ENCODE measurements at places on chromosomes 12 and 14.

DNA sequence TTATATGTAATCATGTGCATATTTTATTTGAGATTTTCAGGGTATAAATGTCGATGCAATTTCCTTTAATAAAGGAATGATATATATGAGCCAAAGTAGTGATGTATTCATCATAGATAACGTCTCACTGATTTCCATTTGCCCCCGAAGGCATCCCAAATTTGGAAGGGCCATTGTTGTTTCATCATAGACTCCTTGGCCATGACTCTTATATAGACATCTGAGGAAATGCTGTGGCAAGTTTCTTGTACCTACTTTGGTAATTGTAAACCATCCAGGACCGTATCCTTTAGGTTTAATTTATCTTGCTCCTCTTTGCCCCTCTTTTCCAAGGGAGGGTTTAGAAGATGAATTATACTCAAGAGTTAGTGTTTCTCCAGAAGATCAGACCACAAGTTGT is 84.7 kb downstream of the SAMD4A start:
- DNase-seq = no peak

GRCh38 chr12:104974626-104975290 is 11.4 kb upstream of the NOPCHAP1 start:
- DNase-seq = no peak

DNA sequence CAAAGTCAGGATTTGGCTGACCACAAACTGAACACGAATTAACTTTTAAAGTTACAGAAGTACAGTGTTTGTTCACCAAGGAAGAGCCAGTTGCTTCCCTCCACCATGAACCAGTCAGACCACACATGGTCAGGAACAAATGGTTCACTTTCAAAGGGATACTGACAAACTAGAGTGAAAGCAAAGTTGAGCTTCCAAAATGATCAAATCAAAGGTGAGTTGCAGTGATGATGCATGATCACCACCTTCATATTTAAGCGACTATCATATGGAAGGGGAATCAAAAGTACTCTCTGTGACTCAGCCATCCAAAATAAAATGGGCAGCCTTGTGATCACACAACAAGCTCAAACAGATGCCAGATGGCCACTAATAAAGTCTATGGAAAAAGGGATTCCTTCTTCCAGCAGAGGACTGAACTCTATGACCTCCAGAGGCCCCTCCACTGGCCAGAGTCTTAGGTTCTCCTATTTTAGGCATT is 13.1 kb downstream of the NT5DC3 start:
- DNase-seq = no peak

DNA sequence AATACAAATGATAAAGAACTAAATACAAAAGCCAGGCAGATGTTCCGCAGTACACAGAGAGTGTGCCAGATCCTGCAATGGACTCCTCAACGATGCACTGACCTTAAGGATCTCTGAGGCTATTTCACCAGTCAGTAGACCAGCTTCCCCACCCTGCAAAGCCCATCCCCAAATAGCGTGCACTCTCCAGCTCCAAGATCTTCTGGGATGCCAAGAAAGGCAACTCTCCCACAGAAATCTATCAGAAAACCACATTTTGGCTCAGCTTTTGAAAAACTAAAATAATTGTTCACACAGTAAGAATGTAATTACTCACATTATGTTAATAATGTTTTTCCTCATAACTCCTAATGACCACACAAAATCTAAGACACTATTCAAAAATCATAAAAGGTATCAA is 90.4 kb downstream of the PPP2R5E start:
- DNase-seq = no peak

- DNase-seq = no peak
These were observed 42.2 kb downstream of the ZCRB1 start for GRCh38 chr12:42283739-42284138.

DNA sequence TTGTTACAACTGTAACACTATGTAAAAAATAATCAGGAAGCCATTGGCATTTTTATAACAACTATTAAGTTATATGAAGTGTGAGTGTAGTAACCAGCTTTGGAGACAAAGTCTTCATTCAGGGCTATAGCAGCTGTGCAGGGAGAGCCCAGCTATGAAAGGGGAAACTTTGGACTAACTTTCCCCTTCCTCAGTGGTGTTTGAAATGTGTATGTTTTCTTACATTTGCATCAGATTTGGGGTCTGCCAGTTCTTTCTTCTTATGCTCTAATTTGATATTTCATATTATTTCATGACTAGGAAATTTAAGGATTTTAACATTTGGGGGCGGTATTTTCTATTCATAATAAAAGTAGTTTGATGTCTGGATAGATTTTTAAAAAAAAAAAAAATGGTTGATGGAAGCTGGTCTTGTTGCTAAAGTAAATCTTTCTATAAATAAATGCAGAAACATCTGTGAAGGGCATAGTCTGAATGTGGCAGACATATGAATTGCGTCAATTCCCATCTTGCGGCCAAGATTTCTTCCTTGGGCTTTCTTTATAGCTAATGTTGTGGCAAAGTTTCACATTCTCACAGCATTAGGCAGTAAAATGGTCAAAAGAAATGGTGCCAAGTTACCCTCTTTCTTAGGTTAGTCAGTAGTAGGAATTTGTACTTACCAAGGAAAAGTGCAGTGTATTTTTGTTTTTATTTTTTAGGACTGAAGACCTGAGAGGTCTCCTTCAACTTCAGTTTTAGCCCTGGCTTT is 35.6 kb downstream of the RASSF8 start:
- no peak for DNase-seq

- no peak for DNase-seq
These were observed 166.4 kb upstream of the LMNTD1 start for GRCh38 chr12:25719505-25719904.

- no peak for DNase-seq
These were observed 392.0 kb downstream of the RPL10L start for GRCh38 chr14:46259536-46259935.

GRCh38 chr14:100488057-100488456 is 99.2 kb downstream of the BEGAIN start:
- no peak for DNase-seq

- DNase-seq = no peak
These were observed 45.7 kb upstream of the ATP2A2 start for GRCh38 chr12:110235383-110235782.

- no peak for DNase-seq
These were observed 301.6 kb upstream of the SLC16A7 start for GRCh38 chr12:59294221-59294620.

GRCh38 chr12:70747445-70748260 is 110.4 kb upstream of the PTPRB start:
- no peak for DNase-seq

- DNase-seq = no peak
These were observed 16.8 kb upstream of the KRT8 start for GRCh38 chr12:52921488-52922165.

GRCh38 chr12:7100239-7100638 is 8.0 kb upstream of the C1R start:
- DNase-seq = no peak

DNA sequence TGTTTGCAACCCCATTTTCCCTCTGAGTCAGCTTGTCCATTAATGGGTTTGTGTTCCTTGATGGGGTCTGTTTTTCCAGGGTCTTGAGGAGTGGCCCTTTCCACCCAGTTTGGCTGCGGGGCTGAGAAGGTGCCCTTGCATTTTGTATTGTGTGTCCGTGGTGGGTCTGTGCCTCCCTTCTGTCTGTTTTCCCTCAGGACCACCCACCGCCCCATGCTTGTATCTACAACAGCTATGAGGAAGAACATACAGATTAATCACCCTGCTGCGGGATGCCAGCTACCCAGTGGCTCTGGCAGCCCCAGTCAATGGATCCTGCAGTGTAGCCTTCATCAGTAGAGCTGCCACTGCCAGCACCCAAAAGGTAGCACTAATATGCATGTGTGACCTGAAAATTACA is 235.7 kb downstream of the CACNA1C start:
- no peak for DNase-seq

DNA sequence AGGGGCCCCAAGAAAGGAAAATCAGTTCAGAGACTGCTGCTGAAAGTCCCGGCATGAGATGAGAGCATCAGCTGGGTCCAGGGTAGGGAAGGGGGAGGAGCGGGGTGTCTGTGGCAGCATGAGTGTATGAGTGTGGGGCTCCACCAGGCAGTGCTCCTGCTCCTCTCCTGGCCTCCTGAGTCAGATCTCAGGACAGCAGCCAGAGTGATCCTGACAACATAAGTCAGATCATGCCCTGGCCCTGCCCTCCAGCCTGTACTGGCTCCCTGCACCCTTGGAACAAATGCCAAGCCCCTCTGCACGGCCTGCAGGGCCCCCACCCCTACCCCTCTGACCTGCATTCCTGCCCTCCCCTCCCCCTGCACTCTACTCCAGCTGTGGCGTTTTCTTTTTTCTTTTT is 24.2 kb upstream of the LRP1-AS start:
- no peak for DNase-seq

DNA sequence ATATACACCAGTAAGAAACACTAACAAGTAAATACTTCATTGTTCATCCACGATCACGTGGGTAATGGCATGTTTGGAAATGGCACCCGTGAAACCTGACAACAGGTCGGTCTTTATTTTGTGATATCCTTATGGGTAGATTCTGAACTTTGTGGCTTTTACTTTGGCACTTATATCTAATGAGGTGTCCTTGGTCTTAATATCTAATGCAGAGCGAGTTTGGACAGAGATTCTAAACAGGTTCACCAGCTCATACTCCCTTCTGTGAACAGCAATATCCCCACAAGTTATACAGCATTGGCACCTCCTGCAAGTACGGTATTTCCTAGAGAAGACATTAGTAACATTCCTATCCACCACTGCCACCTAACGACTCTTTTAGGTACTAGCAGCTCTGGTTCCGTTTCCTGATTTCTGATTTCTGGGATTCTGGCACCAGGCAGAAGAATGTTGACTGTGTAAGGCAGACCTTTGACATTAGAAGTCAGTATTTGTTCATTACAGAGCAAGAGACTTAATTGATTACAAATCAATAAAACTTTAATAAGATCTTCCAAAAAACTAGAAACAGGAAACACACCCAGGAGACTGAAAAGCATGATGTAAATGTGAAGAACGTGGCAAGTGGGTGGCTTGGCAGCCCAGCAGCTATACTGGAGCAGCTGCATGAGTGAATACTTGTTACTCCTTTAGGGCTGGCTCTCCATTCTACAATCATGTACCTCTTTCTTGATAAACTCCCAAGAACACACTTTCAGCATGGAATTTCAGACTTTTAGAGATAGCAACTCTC is 2.5 kb downstream of the ANG start:
- DNase-seq = no peak

GRCh38 chr12:25186038-25186787 is 8.7 kb downstream of the DNAI7 start:
- DNase-seq = no peak

DNA sequence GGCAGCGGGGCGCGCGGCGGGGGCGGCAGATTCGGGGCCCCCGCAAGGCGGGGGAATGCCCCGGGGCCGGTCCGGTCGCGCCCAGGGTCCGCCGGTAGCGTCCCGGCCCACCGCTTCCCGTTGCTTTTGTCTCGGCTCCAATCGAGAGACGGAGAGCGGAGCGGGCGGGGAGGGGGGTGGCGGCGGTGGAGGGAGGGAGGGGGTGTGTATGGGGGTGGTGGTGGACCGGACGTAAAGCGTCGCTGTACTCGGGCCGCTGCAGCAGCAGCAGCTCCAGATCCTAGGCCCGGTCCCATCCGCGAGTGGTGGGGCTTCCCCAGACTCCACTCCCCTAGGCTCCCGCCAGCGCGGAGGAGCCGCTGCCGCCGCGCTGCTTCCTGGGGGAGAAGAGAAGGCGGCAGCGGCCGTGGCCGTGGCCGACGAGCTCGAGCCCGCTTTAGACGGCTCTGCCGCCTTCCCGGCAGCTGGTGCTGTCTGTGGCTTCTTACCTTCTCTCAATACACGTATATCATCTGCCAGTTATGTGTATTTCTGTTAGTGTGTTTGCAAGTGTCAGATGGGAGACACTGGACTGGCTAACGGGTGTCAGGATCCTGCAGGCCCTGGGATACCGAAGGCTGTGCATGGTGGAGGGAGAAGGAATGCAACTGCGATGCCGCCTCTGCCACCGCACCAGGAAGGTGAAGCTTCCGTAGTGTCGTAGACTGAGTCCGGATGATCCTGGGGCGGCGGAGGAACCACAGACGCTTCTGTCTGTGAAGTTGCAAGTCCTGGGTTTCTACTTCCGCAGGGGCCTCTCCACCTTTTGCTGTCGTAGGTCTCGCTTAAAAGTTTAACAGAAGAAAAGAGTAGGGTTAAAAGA is 508 bp downstream of the CNOT2 start:
- DNase-seq = peak; percentile 63

GRCh38 chr12:13194401-13195110 is 2.0 kb upstream of the EMP1 start:
- DNase-seq = no peak

GRCh38 chr14:66624336-66624937 is 116.5 kb downstream of the GPHN start:
- no peak for DNase-seq

GRCh38 chr12:29110506-29111442 is 38.3 kb upstream of the FAR2 start:
- DNase-seq = no peak

GRCh38 chr12:25063873-25064628 is 115.2 kb upstream of the BCAT1 start:
- DNase-seq = no peak

- no peak for DNase-seq
These were observed 112.0 kb downstream of the TSPAN8 start for GRCh38 chr12:71045781-71046180.

- no peak for DNase-seq
These were observed 123.3 kb downstream of the KCNA5 start for GRCh38 chr12:5166976-5167375.

GRCh38 chr12:57815177-57816000 is 3.1 kb downstream of the AVIL start:
- no peak for DNase-seq

GRCh38 chr12:52524898-52525591 is 4.9 kb upstream of the KRT5 start:
- no peak for DNase-seq

- no peak for DNase-seq
These were observed 18.7 kb downstream of the HVCN1 start for GRCh38 chr12:110670161-110670701.

- DNase-seq = peak; percentile 54
These were observed 12.2 kb downstream of the ITPK1 start for GRCh38 chr14:93103392-93104080.

DNA sequence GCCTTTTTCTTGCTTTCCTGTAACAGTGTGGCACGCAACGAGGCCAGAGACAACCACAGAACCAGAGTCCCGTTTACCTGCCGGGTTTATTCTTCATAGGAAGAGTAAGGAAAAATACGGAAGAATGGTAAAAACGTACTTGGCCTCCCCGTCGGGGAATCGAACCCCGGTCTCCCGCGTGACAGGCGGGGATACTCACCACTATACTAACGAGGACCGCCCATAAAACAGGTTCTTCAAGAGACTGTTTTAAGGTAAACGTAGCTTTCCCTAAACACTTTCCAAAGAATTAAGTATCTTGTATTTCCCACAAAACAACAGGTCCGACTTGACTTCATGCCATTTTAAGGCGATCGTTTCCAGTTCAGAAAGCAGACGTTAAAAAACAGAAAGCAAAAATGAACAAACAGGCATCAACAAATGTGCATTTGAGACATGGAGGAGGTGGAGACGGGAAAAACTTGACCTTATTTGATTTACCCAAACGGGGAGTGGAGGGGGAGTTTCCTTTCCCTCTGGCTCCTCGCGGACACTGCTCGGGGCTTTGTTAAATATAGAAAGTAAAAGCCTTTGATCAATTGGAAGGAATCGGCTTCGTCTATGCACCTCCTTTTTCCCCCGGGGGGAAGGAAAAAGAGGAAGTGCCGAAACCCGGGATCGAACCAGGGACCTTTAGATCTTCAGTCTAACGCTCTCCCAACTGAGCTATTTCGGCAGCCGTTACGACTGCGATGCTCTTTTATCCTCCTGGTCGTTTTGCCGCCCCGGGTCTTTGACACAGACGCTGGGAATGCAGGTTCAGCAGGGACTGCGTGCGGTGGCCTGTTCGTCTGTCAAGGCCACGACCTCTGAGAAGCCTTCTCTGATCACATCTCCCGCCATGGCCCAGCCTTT is 13.0 kb upstream of the UBC start:
- peak; percentile 85 for DNase-seq
